ENCODE measurements at places on chromosomes 1 and 21.

DNA sequence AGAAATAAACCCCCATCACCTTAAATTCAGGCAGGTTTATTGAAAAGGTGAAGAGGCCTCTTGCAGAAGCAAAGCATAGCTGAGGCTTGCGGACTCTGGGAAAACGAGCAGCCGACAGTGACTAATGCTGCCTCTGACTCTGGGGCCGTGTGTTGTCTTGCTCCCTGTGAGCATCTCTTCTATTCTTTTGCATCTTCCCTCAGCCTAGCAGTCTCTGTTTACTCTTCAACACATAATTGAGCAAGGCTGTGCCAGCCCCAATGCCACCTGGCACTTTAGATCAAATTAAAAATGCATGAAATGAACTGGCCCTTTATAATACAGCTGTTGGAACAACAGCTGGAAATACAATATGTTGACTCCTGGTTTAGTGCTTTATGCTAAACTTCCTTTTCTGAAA is 18.4 kb upstream of the REG4 start:
- DNase-seq, result no peak

DNA sequence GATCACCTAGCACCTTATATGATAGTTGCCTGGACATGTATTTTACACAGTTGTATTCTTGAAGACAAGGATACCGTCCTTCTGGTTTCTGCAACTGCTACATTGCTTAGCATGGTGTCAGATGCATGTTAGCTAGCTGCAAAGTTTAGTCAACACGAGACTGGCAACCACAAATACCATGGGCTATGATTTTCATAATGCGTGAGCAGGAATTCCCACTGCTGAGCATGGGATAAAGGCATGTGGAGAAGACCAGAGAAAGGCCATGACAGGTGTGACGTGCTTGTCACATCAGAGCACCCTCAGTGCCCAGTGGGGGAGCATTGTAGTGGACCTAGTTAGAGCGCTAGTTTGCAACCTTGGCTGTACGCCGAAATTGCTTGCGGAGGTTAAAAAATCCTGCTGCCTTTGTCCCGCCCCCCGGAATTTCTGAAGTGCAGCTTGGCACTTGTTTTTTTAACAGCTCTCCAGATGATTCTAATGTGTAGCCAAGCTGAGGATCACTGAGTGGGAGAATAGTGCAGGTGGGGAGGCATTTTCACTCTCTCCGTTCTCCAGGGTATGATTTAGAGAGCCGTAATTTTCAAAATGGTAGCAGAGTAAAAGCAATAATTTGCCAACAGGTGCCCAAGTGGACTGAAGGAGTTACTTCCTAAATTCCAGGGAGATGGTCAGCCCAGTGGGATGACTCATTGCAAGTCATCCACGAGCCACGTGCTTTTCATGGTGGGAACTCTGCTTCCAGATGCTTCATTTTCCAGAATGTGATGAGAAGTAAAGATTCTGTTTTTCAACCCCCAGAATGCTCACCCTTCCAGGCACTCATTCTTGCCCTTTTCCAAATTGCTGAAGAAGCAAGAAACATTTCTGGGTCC is 81.0 kb downstream of the CNIH3 start:
- DNase-seq, result no peak

GRCh38 chr1:20663365-20663764 is 2.2 kb upstream of the DDOST start:
- no peak for DNase-seq

GRCh38 chr1:160377585-160378206 is 10.8 kb downstream of the NHLH1 start:
- no peak for DNase-seq

- DNase-seq, result no peak
Measured at GRCh38 chr1:62452951-62453350, 16.1 kb downstream of the USP1 start.

DNA sequence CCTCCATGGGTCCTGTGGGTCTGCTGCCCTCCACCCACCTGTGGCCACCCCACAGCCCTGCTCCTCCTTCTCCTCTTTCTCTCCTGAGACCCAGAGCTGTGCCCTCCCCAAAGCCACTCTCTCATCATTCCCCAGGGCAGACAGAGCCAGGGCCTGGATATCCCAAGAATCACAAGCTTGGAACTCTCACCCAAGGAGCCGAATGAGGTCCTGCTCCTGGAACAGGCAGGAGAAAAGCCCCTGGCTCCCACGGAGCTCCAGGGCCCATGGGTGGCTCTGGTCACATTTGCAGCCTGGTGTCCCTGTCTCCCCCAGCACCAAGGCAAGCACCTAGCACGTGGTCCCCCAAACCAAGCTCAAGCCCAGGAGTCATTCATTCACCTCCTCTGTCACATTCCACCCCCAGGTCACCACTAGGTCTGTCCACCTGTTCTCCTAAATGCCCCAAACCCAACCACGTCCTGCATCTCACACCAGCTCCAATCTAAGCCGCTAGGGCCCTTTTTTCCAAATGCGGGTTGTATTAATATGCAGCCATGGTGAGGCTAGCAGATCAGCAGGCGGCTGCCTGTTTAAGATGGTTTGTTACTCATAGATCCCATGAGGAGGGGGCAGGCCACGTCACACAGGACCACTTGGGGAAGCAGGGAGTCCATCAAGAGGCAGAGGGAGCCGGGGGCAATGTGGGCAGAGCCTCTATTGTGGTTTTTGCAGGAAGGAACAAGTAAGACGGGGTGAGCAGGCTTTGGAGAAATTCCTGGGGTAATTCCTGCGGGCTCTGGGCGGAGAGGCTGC is 215.5 kb upstream of the VAMP3 start:
- no peak for DNase-seq

DNA sequence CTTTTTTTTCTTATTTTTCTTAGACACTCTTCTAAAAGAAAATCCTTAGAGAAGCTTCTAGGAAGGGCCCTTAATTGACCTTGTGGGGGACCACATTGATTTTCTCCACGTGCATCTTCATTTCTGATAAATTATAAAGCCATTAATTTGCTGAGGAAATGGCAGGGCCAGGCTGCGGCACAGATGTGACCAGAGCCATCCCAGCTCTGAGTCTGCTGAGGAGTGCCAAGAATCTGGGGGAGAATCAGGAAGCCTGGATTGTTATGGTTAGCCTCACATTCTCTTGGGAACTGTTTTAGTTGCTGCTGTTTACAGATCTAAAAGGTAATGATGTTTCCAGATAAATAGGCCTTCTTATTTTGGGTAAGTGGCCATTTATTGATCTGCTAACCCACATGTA is 16.2 kb downstream of the PROX1 start:
- DNase-seq, result no peak

- no peak for DNase-seq
Measured at GRCh38 chr1:202145068-202145743, 669 bp upstream of the ARL8A start.

GRCh38 chr1:80241566-80241965 is 1235.0 kb upstream of the ADGRL4 start:
- no peak for DNase-seq

Data from tibial nerve (tissue), 4 donors.